SJCRH30 (cell line): ENCODE measurements at places on chromosomes 3 and 15.

DNA sequence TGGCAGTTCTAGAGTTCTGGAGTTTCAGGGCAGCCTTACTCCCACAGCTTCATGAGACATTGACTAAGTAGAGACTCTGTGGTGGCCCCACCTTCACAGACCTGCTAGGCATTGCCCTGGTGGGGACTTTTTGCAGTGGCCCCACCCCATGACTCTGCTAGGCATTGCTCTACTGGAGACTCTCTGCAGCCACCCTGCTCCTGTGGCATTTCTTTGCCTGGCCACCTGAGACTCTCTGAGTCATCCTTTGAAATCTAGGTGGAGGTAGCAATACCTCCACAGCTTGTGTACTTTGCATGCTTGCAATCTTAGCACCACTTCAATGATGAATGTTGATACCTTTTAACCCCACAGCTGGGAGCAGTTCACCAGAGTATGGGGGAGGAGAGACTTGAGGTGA lies 40.6 kb upstream of the DHX36 start:
- DNase-seq = no peak

DNA sequence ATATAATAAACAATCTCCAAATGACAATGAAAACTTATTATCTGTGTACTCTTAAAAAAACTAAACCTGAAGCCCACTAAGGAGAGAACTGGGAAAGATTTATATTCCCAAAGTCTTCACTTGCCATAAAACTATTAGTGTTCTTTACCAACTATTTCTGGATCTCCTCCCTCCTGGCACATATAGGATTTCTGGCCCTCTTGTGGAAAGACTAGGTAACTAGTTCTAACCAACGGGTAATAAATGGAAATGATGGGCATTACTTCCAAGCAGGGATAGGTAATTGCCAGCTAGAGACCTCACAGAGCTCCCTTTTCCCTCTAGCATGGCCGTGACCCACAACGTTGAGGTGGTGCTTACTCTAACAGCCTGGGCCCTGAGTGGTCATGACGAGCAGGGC lies 110.1 kb downstream of the DNAH12 start:
- DNase-seq = no peak

DNA sequence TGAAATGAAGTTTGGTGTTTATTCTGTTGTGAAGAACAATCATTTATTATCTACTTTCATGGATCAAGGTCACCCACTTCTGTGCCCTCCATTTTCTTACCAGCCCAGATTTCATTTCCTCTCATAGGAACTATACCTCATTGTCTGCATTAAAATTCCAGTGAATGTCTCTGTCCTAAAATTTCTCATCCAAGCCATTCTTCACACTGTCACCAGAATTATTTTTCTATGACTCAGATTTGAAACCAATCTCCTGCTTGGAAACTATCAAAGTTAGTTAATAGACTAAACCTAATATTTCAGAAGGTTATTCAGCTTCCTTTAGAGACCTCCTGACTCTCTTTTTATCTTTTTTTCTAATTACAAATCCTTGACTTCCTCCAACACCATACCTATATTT lies 364.1 kb upstream of the CBLB start:
- no peak for DNase-seq

- DNase-seq = no peak
Measured at GRCh38 chr3:152156880-152157279, 111.8 kb upstream of the MBNL1 start.

- DNase-seq = peak; percentile 4
Measured at GRCh38 chr15:52936489-52936888, 146.4 kb upstream of the ONECUT1 start.

- peak; percentile 68 for DNase-seq
Measured at GRCh38 chr3:132641837-132642538, 17.6 kb downstream of the ACAD11 start.

DNA sequence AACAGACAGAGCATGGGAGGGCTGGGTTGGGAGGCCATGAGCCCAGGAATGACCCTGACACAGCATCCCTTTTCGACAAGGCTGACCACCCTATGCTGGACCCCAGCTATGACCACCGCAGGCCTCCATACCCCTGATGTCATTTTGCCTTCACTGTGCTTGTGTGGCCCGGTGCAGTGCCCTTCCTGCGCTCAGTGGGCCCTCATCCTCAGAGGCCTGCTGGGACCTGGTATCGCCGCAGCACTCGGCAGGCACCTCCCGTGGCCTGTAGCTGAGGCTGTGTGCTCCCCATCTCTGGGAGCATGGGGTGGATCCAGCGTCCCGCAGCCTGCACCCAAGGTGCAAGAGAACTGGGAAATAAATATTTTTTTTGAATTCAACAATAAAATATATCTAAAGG lies 73.1 kb upstream of the MEF2A start:
- no peak for DNase-seq

- no peak for DNase-seq
Measured at GRCh38 chr3:178545337-178545736, 9.1 kb downstream of the KCNMB2 start.

- no peak for DNase-seq
Measured at GRCh38 chr3:49997862-49998261, 57.9 kb downstream of the RBM6 start.

GRCh38 chr15:90871139-90871715 lies 2.8 kb downstream of the FURIN start:
- DNase-seq = peak; percentile 49

DNA sequence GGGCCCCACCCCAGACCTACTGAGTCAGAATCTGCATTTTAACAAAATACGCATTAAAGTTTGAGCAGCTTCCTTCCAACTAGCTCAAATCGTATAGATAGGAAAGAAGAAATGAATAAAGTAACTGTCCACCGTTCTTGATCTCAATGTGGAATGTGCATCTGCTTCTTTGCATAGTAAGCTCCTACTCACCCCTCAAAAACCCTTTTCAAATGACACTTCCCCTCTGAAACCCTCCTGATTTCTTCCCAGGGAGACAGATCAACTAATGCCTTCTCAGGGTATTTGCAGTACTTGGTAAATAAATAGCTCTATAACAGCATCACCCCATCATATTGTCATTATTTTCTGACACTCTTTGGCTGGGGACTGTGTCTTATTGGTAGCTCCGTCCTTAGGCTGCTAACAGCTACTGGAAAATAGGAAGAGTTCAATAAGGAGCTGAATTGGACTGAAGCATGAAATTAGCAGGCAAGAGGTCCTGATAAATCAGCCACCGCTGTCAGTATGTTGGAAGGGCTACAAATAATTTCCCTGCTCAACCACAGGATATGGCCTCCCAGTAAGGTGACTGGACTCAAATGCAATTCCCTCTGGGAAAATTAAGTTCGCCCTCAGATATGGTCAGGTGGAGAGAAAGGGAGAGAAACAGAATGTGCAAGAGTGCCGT lies 10.2 kb downstream of the OXTR start:
- DNase-seq = peak; percentile 22

GRCh38 chr3:143040261-143040879 lies 39.0 kb downstream of the U2SURP start:
- peak; percentile 30 for DNase-seq

- DNase-seq = peak; percentile 76
Measured at GRCh38 chr15:70324001-70324974, 226.6 kb upstream of the TLE3 start.

GRCh38 chr3:136332776-136333175 lies 82.6 kb downstream of the PCCB start:
- DNase-seq = no peak

GRCh38 chr3:10380906-10381305 lies 60.0 kb upstream of the SEC13 start:
- DNase-seq = no peak

DNA sequence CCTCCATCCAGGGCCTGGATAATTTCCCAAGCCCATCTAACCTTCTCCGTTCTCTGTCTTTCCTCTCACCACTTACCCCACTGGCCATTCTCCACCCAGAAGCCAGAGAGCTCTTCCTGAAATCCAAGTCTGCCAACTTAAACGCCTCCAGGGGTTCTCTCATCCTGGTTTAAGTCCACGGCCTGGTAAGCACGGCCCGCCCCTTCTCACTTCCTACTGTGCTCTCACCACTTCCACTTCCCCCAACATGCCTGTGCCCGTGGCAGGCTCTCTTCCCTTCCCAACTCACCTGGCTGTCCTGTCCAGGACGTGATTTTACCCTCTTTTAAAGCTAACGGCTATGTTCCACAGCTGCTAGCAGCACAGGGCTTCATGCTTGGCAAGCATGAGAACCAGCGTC lies 1.7 kb upstream of the CX3CR1 start:
- DNase-seq = no peak

DNA sequence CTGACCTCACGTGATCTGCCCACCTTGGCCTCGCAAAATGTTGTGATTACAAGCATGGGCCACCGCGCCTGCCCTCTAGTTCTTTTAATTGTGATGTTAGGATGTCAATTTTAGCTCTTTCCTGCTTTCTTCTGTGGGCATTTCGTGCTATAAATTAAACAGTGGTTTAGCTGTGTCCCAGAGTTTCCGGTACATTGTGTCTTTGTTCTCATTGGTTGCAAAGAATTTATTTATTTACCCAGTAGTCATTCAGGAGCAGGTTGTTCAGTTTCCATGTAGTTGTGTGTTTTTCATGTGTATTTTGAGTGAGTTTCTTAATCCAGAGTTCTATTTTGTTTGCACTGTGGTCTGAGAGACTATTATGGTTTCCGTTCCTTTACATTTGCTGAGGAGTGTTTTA lies 30.1 kb downstream of the MYRIP start:
- no peak for DNase-seq

DNA sequence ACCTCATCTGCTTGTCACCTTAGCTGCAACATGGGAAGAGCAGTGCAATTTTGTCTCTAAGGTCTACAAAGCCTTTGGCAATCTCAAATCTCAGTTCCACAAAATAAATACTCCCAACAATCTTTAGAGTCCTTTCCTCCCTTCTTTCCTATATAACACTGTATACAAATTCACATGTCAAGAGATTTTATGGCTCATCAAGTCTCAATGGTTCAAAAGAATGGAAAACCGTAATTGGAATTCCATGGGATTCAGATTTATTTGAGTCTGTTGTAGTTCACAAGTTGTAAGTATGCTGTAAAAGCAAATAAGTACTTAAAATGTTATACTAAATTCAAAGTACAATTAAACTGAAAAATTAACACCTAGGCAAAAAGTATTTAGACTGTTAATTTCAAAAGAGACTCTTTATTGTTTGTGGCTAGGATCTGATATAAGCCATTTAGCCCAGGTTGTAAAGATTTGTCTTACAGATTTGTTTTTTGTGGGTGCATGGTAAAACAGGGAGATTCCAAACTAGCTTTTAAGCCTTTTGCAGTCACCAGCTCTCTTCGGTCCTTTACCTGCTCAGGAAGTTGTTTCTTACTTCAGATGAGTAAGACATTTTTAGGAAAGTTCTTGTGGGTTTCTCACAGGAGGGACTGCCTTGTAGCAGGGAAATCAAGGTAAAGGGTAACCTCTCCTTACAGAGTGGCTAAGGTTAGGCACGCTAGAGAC lies 50.1 kb downstream of the CMSS1 start:
- no peak for DNase-seq

GRCh38 chr3:38205472-38205805 lies 40.1 kb downstream of the OXSR1 start:
- no peak for DNase-seq

- no peak for DNase-seq
Measured at GRCh38 chr3:13518516-13518953, 30.4 kb upstream of the FBLN2 start.

DNA sequence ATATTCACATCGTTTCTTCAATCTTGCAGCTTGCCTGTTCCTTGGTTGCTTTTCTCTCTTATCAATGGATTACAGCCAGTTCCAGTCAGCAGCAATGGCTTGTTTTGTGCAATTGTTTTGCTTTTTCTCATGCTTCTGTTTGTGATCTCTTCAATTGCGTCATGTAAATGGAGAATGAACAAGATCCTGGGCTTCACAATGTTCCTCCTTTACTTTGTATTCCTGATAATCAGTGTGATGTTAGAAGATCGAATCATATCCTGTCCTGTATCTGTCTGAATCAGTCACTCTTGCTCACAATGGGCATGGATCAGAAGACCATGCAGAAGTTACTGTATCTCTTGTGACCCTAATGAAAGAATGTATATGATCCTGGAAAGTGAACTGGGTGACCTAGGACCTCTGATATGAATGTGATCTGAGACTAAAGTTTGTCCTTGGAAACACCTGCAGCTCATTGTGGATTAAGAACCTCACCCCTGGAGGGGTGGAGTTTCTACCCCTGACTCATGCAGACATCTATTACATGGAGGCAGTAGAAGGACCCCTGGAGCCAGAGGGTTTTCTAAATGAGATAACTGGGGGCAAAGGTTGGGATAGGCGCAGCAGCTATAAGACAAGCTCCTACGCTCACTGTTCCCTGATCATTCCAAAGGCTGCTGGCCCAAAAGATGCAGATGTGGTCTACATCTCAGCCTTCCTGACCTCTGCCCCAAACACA lies 32.2 kb downstream of the SLC24A1 start:
- no peak for DNase-seq

DNA sequence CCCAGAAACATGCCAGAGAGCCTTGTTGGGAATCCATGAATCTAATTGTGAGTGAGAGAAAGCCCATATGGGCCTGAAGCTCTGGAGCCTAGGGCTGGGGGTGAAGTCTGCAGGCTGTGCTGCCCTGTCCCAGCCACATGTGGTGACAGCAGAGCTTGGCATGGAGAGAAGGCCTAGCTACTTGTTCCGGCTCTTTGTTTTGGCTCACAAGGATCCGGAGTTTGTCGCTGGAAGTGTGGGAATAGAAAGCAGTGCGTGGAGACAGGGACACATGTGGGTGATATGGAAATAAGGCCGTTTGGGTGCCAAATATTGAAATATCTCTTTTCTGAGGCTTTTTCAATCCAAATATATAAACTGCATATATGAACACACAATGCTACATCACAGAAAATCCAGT lies 78.2 kb downstream of the CLSTN2 start:
- DNase-seq = no peak

DNA sequence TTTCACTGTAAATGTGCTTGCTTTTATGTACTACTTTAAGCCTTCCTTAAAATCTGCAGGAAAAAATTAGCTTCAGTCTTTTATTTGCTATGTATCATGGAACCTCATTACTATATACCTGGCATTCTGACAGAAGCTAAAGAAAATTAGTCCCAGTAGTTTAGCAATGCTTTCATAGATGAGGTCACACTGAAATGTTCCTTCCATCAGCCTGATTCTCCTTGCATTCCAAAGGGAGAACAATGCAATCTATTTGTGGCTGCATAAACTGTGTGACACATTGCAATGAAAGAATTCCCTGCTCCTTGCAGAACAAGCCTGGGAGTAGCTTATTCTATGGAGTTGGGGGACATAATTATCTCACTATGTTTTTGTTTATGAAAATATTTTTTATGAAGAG lies 691.5 kb upstream of the ARPP21 start:
- peak; percentile 81 for DNase-seq

GRCh38 chr3:143146486-143147274 lies 27.1 kb downstream of the CHST2 start:
- DNase-seq = no peak

- DNase-seq = no peak
Measured at GRCh38 chr3:23861689-23862088, 55.1 kb downstream of the NKIRAS1 start.

- no peak for DNase-seq
Measured at GRCh38 chr3:179949869-179950268, 86.9 kb downstream of the PEX5L start.

- DNase-seq = no peak
Measured at GRCh38 chr15:83014205-83014653, 2.8 kb upstream of the C15orf40 start.

GRCh38 chr15:60480149-60480548 lies 1.2 kb upstream of the ICE2 start:
- no peak for DNase-seq
